T-cell (primary cell): ENCODE measurements at places on chromosomes 16 and 17.

GRCh38 chr16:80023865-80024264 lies 423.3 kb upstream of the MAF start:
- DNase-seq = no peak

DNA sequence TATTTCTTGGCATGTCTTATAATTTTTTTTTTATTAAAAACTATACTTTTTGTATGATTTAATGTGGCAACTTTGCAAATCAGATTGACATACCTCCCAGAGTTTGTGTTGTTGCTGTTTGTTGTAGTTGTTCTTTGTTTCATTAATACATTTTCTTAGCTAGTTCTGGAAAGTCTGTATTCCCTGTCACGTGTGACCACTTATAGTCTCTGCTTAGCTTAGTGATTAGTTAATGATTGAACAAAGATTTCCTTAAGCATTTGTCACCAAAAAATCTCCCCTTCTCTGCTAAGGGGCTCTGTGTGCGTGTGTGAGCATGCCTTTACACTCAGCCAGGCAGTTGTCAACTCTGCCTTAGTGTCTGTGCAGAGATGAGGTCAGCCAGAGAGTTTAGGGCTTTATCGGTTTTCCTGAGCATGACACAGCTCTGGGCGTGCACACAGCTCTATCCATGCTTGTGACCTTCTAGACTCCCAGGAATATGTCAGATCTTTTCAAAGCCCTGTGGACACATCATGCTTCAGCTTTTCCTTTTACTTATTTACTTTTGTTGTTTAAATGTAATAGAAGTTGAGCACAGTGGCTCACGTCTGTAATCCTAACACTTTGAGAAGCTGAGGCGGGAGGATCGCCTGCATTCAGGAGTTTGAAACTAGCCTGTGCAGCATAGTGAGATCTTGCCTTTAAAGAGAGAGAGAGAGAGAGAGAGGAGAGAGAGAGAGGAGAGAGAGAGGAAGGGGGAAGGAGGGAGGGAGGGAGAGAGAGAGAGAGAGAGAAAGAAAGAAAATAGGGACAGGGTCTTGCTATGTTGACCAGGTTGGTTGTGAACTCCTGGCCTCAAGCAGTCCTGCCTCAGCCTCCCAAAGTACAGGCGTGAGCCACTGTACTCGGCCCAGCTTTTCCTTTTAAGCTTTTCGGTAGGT lies 21.9 kb downstream of the DNAI2 start:
- no peak for DNase-seq

DNA sequence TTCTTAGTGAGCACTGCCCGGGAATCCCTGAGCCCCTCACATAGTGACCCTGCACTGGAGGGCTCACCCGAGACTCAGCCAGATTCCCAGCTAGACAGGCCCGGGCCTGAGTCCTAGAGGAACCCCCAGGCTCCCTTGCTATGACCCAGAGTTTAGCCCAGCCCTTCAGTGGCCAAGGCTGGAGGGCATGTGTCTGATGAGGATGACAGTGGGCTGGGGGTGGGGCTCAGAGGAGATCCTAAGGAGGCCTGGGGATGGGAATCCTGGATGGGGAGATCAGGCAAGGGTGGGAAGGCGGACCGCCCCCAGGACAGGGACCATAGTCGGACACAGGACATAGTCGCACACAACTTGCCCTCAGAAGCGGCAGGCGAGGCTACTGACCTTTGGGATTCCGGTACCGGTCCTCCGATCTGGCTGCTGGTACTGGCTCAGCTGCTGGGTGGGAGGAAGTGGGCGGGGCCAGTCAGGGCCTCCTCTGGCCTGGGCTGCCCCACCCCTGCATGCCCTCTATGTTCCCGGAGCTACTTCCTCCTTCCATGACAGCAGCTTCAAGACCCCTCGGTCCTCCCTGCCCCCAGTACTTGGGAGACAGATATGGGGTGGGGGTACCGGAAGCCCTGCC lies 1.1 kb downstream of the CD79B start:
- DNase-seq = peak; percentile 48

DNA sequence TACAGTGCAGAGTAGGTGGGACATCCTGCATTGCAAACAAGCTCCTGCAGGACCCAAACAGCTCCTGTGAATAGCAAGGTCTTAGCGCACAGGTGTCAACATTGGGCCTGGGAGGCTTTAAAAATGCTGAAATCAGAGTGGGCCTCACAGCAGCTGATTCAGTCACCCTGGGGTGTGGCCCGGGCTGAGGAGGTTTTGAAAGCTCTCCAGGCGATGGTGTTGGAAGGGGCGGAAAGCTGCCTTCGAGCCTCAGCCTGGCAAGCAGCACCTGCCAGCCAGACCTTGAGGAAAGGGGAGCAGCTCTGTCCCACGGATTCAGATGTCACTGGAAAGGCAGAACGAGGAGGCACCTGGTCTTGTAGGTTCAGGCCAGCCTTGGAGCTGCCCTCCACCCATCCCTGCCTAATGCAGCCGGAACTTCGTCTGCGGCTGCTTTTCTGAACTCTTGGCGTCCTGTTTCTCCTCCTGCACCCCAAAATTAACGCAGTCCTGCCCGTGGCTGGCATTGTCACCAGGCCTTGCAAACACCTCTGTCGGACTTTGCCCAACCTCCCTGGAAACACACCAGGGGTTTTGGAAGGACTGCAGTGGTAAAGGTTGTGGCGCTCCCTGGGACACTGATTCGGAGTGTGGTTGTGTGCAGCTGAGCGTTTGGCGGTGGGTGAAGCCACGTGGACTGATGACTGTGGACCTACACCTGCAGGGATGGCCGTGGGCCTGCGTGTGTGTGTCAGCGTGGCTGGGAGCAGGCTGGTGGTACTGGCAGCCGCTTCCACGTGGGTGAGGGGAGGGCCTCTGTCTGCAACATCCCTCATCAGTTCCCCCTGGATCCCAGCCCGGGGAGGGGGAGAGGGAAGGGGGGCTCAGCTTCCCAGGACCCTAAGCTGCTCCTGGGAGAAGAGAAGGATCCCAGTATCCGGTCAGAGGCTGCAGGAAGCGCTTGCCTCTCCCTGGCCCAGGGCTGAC lies 3.4 kb downstream of the NECAB2 start:
- no peak for DNase-seq

DNA sequence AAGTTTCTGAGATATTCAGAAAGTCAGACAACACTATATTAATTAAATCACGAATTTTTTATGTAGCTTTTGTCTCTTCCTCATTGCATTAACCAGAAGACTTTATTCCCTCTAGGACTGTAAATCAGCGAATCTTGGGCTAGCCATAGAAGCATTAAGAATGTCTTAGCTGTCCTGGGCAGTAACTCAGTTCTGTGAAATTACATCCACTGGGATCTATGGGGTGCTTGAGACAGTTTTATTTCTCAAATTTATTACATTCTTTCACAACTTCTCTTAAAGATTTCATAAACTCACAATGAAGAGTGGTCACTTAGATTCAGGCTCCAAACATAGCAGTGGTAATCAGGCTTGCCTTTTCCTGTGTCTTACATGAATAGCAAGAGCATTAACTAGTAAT lies 1153.4 kb downstream of the CDH8 start:
- no peak for DNase-seq

DNA sequence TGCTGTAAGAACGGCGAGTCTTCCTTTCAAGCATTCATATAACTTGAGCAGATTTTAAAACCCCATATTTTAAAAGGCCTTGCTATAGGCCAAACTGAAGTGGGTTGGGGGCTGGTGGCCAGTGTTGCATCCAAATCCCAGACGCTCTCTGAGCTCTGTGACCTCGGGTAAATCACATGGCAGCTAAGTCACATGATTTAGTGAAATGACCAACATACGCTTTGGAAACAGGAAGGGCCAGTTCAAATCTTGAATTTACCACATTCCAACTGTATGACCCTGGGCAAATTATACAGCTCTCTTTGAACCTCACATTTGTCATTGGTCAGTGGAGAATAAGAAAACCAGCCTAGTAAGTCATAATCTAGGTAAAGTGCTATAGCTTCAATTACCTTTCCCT lies 519.3 kb downstream of the HAPSTR1 start:
- no peak for DNase-seq

GRCh38 chr16:22373662-22374310 lies 633 bp downstream of the CDR2 start:
- DNase-seq = peak; percentile 37

DNA sequence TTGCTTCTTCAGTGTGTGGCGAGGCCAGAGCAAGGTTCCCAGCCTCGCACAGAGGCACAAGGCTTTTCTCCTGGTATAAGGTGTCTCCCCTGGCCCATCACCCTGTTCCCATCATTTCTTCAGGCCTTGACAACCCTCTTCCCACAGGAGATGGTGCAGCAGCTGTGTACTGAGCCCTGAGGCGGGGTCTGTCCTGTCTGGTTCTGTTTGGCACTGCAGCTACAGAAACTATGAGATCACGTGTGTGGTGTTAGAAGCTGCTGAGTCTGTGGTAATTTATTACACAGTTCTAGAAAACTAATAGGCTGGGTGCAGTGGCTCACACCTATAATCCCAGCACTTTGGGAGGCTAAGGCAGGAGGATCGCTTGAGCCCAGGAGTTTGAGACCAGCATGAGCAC lies 7.2 kb downstream of the PLA2G15 start:
- DNase-seq = no peak

GRCh38 chr16:4656221-4656620 lies 31.6 kb downstream of the MGRN1 start:
- DNase-seq = no peak

DNA sequence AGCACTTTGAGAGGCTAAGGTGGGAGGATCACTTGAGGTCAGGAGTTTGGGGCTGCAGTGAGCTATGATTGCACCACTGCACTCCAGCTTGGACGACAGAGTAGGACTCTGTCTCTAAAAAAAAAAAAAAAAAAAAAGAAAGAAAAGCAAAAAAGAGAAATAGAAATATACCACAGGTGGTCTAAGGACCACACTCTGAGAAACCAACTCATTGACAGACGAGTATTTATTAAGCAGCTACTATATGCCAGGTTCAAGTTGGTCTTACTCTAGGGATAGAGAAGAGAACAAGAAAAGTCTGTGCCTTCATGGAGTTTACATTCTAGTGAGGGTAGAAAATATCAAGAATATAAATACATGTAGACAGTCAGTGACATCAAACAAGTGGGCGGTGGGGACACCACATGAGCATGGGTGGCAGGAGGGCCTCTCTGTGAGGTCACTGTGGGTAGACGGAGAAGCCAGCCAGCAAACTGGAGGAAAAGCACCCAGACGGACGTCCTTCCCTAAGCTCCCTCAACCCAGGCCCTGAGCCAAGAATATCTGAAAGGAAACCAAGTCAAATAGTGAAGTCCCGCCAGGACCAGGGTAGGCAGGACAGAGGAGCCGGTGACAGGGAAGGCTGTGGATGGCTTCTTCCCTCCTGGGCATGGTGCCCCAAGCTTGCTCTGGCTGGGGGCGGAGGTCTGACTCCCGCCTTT lies 4.7 kb downstream of the CDIPT start:
- no peak for DNase-seq

GRCh38 chr17:76816590-76817135 lies 51.5 kb upstream of the MGAT5B start:
- DNase-seq = peak; percentile 58

- DNase-seq = no peak
Measured at GRCh38 chr16:49701789-49702494, 154.0 kb downstream of the ZNF423 start.

DNA sequence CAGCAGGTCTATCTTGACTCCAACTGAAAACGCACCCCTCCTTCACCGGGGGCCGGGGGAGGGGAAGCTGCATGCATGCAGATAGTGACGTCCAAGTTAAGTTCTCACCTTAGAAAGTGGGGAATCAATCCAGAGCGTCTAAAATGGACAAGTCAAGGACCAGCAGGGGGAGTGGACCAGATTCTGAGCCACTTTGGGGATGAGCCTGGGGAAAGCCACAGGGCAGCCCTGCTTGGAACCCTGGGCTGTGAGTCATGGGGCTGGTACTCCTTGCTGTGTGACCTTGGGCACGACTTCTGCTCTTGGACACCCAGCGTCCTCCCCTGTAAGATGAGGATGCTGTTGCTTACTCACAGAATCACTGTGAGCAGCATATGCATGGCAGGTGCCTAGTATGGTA lies 9.1 kb downstream of the TNFRSF13B start:
- DNase-seq = no peak

DNA sequence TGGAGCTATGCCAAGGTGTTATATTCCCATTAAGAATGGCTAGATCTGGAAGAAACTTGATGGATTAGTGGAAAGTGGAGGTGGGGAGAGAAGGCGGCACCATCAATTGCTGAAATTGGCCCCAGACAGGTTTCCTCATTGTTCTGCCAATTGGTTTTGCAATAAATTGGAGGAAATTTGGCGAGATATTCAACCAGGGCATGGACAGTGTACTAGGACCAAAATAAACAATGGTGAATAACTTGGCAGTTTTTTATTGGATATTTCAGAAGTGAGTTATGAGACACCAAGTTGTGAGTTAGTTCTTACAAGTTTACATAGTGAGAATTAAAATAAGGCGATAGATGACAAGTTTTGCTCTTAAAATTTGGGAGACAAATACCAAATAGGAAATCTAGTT lies 41.1 kb upstream of the SOX9 start:
- no peak for DNase-seq

GRCh38 chr17:45380046-45380765 lies 52.5 kb downstream of the ARHGAP27 start:
- DNase-seq = no peak

DNA sequence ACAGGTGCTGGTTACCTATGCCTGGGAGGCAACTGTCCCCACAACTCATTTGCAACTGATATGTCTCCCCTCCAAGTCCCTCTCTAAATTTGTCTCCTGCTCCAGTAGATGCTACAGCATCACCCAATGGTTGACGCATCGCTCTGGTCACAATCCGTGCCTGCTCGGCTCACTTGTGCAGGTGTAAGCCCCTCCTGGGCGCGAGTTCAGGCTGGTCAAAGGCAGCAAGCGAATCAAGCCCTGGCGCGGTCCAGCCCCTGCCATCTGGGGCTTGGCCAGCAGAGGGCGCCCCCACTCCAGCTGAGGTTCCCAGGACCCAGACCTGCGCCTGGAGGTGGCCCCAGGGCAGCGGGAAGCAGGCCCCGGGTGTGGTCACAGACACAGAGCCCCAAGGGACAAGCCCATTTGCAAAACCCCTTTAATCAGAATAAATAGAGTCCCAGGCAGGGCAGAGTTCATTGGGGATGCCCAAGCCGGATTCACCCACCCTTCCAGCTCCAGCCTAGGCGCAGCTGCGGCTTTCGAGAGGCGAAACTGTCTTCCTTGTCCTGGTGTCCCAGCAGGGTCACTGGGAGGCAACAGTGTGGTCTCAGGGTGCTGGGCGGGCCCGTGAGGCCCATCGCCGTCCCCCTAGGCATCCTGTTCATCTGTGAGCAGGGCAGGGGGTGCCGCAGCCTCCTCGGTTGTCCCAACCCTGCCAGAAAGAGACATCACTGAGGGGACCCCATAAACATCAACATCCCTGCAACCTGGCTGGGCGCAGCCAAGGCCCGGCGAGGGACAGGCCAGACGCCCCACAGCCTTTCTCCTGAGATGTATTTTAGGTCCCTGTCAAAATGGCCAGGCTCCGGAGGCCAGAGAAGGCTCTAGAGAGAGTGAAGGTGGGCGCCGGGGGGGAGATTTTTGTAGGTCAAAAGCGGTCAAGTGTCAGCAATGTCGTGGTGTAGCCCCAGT lies 15.8 kb downstream of the TMC6 start:
- peak; percentile 73 for DNase-seq

- no peak for DNase-seq
Measured at GRCh38 chr17:57954397-57955182, 622 bp downstream of the CUEDC1 start.
